ENCODE measurements at places on chromosomes 6 and 20. TPM values are rescaled to one million over a fixed set of nuclear protein-coding genes. Genes with fewer than 3 reads are reported as not detected.

ADGRF4 gene
- total RNA-seq = 0.31 TPM

MATN4 gene
- not detected for total RNA-seq

CENPQ gene
- total RNA-seq = 5.0 TPM

KCNK16 gene
- total RNA-seq = not detected

SH3BGRL2 gene
- 16.0 TPM for total RNA-seq

SCRT2 gene
- total RNA-seq = 6.3 TPM

BPIFA1 gene
- not detected for total RNA-seq

OPRM1 gene
- total RNA-seq = 0.94 TPM

BTN3A1 gene
- 28.5 TPM for total RNA-seq

MTG2 gene
- total RNA-seq = 27.5 TPM

SPTLC3 gene
- total RNA-seq = 0.63 TPM

RFX6 gene
- total RNA-seq = not detected

NKX2-4 gene
- total RNA-seq = not detected

UBE2C gene
- 10.6 TPM for total RNA-seq

HCK gene
- 2.2 TPM for total RNA-seq

ASIP gene
- not detected for total RNA-seq

CNBD2 gene
- total RNA-seq = 4.1 TPM

B3GALT4 gene
- total RNA-seq = 12.8 TPM

PI16 gene
- total RNA-seq = not detected
